Activated CD4-positive, CD25-positive, alpha-beta regulatory T cell treated with anti-CD3 and anti-CD28 coated beads, Interleukin-2, amount 50 U/mL, for 72 hours (primary cell): ENCODE measurements at places on chromosomes 2 and 18.

DNA sequence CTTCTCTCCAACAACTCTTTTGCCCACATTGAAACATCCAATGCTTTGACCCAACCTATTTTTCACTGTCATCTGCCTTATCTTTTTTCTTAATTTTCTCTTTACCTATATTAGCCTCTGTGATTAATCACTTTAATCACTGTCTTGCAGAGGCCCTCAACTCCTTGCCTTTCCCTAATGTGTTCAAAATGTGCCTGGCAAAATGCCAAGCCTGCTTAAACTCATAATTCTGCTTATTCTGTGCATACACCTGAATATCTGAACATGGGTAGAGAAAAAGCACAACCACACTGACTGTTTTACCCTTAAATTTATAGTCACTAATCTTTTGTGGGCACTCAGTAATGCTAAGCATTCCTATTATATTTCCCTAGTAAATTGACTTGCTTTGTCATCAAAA, 63.0 kb upstream of the GALNT13 start:
- DNase-seq = no peak

DNA sequence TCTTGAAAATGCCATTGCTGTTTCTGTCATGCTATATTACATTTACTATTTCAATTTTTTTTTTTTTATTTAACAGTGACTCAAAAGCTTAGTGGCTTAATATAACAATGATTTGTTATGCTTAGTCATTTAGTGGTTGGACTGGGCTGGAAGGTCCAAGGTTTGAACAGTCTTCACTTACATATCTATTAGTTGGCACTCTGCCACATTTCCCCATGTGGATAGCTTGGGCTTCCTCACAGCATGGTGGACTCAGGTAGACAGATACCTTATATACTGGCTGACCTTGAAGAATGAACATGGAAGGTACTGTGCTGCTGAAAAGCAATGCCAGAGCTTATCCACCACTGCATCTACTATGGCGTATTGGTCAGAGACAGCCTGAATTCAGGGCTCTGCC, 909.5 kb upstream of the SOX11 start:
- DNase-seq = no peak

DNA sequence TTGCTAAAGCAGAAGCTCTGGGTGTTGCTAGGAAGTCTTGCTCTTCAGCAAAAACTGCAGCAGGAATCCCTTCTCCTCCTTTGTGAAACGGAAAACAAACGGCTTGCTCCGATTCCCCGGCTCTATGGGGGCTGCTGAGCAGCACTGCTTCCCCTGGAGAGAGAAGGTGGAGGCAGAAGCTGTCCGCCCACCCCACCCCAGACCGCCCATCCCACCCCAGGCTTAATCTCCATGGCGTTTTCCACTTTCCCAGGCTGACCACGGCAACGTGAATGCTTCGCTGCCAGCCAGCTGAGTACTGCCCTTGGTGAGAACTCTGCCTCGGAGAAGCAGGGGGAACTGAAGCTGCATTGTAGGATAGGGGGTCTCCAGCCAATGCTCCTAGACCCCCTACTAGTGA, 139.2 kb downstream of the BCL2 start:
- no peak for DNase-seq

DNA sequence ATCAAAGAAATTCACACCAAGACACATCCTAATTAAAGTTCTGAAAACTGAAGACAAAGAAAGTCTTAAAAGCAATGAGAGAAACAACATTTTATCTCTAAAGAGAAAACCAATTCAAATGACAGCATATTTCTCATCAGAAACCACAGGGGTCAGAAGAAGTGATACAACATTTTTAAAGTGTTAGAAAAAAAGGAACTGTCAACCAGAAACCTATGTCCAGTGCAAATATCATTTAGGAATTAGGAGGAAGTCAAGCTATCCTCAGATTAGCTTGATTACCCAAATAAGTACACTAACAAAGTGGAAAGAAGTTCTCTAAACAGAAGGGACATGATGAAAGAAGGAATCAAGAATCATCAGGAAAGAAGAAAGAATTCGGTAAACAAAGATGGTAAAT, 59.5 kb upstream of the BCL2L11 start:
- DNase-seq = no peak

DNA sequence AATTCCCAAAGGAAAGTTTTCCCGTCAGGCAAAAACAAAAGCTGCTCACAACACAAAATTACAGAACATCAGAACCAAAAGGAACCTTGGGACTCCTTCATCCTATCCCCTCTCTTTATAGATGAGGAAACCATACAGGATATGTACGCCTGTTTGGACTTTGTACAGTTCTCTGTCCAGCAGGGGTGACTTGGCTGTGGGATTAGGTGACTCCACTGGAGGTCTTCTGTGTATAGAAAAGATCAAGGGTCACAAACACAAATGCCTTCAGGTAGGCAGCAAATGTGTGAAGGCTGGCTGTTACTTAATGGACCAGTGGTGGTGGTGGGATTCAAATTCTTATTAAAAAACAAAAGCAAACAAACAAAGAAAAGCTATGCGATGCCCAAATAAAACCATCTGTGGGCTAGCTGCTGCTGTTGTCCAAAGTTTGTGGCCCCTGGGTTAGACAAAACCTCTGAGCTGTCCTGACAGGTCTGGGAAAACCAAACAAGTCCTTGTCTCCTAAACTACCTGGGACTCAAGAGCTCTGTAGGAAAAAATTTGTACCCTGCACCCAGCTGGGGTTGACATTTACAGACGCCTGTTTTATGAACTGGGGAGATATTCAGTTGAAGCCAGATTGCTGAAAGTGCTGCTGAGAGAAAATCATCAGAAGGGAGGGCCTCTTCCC, 1.3 kb upstream of the CEP68 start:
- DNase-seq = no peak

DNA sequence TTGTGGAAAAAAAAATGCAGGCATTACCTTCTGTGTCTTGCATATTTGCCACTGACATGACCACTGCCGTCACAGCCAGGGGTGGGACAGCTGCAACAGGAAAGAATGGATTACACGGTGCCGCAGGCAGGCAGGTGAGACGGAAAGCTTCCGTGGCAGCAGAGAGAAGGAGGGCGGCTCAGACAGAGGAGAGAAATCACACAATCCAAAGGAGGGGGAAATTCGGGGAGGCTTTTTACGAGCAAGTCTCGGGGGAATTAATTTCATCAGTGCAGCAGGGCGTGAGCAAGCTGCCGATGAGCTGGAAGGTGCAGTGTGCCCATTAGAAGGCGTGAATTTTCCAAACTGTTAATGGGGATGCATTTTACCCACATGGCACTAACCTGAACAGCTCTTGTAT, 234.8 kb upstream of the PXDN start:
- no peak for DNase-seq

DNA sequence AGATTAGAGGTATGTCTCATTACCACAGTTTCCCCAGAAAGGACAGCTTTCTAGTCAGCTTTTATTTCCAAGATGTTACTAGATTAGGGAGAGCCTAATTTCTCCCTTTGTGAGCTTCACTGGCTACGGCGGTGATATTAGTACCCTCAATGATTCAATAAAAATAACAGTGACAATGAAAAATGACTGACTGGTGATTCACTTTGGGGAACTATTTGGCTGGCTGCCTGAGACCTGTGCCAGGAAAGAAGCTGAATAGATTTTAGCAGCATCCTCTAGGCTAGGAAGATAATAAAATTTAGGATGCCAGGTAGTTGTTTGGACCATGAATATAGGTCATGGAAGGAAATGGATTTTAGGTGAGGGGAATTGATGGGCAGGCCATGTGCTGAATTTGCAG, 178.7 kb downstream of the FMNL2 start:
- no peak for DNase-seq

GRCh38 chr2:196380575-196380974, 209.2 kb upstream of the STK17B start:
- DNase-seq = no peak

DNA sequence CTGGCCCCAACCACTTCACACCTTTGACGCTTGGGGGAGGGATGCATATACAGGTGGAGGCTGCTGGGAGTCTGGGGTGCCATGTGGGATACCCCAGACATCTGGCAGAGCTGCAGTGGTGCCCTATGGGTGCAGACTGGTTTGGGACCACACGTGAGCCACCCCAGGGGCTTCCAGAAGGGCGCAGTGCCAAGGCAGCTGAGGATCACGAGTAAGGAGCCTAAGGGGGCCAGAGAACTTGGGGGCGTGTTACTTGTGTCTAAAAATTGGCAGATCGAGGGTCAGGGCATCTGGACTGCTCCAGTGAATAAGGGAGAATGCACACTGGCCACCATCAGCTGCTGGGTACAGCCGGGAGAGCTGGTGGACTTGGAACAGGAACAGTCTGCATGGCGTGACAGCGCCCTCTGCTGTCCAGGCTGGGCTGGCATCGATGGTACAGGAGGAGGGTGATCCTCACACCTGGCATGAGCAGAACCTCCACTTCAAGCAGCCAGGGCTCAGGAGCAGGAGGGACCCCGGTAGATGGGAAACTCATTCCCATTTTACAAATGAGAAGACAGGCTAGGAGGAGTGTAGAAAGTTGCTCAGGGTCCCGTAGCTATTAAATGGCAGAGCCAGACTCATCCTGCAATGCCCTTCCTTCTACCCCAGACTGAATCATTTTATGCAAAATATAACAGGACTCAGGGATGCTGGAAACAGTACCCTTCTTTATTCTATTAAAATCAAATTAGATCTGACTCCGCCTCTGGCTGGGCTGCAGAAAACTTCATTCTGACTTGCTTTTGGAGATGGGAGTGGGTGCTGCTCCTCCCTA, 60.4 kb downstream of the ATOH8 start:
- DNase-seq = peak; percentile 82

GRCh38 chr2:16325976-16326510, 339.6 kb downstream of the CYRIA start:
- DNase-seq = no peak

DNA sequence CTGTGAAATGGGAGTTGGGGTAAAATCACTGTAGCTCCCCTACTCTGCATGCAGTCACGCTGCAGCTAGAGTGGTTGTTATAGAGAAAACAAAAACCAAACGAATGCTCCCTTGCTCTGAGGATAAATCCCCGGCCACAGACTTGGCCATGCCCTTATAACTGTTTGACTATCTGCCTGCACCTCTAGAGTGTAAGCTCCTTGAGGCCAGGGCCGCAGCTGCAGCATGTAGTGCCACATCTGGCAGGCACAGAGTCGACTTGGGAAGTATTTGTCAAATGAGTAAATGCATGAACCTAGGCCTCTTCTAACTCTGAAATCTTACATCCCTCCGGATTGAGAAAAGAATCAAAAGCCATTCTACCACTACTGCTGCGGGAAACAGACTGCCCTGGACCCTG, 35.9 kb downstream of the KCNIP3 start:
- DNase-seq = no peak

DNA sequence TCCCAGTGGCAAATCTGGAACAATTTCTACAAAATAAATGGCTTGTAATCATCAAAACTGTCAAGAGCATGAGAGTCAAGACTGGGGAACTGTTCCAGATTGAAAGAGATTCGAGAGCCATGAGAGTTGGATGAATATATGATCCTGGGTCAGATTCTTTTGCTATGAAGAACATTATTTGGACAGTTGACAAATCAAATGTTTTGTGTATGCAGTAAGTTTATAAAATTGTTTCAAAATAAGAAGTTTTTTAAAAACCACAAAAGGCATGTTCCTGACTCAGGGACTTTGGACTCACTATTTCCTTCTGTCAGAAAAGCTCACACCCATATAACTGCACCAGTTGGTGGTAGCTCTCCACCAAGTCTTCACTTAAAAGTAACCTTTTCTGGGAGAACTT, 38.5 kb downstream of the ROCK2 start:
- DNase-seq = no peak

DNA sequence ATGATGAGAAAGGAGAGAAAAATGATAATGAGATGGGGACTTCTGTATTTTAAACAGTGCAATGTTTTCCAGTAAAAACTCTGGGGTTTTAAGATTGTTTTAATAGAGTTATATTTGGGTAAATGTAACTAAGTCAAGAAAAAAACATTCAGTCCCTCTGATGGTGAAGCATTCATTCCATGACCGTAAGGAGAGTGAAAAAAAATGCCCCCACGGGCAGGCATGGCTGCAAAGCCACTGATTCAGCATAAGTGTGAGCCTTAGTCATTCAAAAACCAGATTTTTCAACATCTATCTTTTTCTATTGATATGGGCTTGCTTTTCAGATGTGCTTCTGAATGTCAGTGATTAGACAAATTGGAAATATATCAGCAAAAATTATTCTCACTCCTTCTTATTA, 957.8 kb downstream of the SLC4A3 start:
- DNase-seq = no peak

- DNase-seq = no peak
Observed at GRCh38 chr18:11387880-11388279, 221.5 kb upstream of the SLC35G4 start.

GRCh38 chr18:60549338-60549960, 176.9 kb upstream of the MC4R start:
- no peak for DNase-seq

- no peak for DNase-seq
Observed at GRCh38 chr2:147663962-147664361, 180.9 kb upstream of the ACVR2A start.

GRCh38 chr2:135607561-135607960, 76.3 kb downstream of the R3HDM1 start:
- DNase-seq = no peak

DNA sequence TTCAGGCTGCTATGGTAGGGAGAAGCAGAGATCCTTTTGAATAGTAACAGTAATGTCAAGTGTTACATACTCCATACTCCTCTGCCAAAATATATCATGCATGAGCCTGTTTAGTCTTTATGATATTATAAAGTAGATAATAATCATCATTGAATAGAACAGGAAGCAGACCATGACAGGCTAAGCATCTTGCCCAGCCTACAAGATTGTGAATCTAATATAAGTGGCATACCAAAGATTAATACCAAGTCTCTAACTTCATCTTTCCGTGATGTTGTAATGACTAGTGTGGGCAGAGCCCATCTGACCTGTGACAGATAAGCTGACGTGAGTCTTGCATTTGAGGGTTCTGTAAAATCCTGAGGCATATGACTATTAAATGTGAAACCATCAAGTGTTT, 13.1 kb downstream of the NDUFB3 start:
- no peak for DNase-seq
